Right cardiac atrium (tissue), 5 donors: ENCODE measurements at places on chromosomes 11 and 22.

GRCh38 chr11:133619397-133619796, 87.1 kb upstream of the OPCML start:
- no peak for DNase-seq

DNA sequence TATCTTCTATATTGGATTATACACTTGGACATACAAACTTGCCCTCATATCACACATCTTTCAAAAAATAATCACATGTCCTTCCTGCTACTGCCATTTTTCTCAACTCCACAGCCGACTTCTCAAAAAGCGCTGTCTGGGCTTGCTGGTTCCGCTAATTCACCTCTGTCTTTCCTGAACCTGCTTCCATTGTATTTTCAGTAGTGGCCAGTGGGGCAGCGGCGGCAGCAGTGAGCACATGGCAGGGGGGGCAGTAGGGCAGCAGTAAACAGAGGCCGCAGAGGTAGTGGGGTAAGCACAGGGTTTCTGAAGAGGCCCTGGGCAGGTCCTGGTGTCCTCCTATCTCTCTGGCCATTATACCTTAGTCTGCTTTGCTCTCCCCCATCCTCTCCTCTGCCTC, 126.3 kb downstream of the RRAS2 start:
- no peak for DNase-seq

DNA sequence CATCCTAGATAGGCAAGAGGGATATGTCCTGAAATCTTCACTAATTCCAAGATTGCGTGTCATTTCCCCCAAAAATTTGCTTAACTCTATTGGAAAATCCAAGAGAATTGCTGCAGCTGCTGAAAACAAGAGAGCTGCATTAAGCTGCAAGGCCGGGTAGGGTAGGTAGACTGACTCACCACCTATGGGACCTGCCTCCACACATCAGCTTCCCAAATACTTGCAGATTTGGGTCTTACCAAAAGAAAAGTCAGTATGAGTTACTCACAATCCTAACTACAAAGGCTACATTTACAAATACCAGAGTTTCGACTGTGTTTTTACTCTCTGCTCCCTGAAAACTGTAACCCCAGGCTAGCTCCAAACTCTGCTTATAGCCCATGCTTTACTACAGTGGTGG, 142.5 kb upstream of the TEAD1 start:
- DNase-seq, result no peak

DNA sequence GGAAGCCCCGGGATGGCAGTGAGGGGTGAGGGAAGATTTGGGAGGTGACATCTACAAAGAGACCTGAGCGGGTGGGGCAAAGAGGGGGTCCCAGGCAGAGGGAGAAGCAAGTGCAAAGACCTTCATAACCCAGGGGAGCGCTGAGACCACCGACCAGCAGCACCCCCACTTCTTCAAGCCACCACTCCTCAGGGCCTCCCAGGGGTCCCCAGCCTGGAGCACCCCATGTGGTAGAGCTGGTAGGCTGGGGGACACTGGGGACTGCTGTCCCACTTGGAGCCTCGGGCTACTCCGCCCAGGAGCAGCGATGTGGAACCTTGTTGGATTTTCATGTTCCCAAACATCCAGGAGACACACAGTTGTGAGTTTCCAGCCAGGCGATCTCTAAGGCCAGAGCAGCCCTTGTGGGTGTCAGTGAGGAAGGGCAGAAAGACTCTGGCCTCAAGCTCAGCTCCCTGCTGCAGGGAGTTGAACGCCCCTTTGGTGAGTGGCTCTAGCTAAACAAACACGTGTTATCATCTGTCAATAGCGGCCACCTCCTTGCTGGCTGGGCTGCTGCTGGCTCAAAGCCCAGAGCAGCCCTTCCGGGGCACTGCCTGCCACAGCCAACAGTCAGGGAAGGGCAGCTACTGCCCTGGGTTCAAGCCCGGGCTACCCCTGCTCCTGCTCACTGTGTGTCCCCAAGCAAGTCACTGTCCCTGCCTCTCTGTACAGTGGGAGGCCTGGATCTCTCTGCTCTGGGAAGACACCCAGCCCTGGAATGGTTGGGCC, 25.7 kb upstream of the CHKA start:
- DNase-seq, result peak; percentile 81

DNA sequence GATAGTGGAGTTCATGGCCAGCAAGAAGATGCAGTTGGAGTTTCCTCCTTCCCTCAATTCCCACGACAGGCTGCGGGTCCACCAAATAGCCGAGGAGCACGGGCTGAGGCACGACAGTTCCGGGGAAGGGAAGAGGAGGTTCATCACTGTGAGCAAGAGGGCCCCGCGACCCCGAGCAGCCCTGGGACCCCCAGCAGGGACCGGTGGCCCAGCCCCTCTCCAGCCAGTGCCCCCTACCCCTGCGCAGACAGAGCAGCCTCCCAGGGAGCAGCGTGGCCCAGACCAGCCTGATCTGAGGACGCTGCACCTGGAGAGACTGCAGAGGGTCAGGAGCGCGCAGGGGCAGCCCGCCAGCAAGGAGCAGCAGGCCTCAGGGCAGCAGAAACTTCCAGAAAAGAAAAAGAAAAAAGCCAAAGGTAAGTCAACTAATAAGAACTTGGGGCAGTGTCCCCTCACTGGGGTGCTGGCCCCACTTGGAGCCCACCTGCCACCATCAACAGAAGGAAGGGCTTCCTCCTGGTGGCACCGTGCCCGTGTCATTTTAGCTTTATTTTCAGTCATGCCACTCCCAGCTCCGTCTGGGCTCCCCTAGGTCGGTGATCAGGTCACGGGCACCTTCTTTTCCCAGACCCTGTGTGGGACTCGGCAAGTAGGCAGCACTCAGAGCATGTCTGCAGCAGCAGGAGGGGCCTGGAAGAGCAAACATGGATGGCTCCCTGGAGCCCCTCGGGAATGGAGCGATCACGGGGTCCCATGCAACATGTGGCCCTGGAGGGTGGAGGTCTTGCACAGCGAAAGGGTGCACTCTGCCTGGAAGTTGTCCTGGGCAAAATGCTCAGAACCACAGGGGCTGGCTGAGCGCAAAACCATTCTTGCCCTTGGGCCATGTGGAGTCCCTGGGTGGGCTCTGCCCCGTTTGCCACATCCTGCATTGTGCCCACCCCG, 33.3 kb downstream of the IGHMBP2 start:
- DNase-seq, result no peak

- peak; percentile 96 for DNase-seq
These were observed 4.2 kb downstream of the SPI1 start for GRCh38 chr11:47373876-47374719.

DNA sequence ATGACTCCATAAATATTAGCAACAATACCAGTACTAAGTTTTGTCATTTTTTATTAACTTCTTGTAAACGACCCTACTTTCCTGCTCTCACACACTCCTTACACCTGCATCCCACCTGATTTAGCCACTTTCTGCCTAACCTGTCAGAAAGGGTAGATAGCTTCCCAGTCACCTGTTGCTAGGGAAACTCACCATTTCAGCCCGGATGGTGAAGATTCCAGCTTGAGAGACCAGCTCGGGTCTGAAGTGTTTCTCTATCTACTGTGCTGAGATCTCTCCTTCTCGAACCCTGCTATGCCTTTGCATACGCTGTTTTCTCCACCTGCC, at the start of gene PARVG:
PARVG (plus strand) TSS at position 220 of the 327 bp plus-strand sequence. CDS start 2,405 bp downstream, outside the sequence.
- no peak for DNase-seq

GRCh38 chr11:116963813-116964212, 126.4 kb upstream of the APOA1 start:
- DNase-seq, result no peak

- peak; percentile 56 for DNase-seq
These were observed 98.8 kb downstream of the MPPED2 start for GRCh38 chr11:30487200-30487898.

DNA sequence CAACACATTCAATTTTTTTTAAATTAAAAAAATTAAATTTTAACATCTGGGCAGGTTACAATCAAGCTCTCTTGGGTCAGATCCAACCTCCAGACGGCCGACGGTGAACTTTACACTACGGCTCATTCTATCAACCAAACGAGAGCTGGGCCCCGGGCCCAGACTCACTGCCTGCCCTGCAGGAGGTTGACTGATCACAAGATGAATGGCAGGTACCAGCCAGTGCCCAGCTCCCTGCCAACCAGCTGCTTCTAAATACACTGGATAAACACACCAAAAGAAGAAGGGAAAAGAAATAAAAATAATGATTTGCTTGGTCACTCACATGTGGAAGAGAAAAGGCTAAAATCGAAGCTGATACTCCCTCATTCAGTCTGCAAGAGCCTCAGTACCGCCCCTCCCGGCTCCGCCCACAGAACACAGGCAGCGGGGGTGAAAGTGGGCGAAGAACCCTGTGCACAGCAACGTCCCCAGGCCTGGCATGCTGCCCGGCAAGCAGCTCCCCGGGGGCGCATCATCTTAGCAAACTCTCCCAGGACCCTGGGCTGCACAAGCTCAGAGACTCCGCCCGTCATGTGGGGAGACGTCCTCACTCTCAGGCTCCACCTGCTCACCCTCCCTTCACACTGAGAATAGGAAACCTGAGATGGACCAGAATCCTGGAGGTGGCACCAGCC, 303.4 kb downstream of the SHANK2 start:
- no peak for DNase-seq

- no peak for DNase-seq
These were observed 14.9 kb downstream of the TP53AIP1 start for GRCh38 chr11:128927683-128928336.

GRCh38 chr22:22208652-22209051, 35.9 kb upstream of the VPREB1 start:
- no peak for DNase-seq

DNA sequence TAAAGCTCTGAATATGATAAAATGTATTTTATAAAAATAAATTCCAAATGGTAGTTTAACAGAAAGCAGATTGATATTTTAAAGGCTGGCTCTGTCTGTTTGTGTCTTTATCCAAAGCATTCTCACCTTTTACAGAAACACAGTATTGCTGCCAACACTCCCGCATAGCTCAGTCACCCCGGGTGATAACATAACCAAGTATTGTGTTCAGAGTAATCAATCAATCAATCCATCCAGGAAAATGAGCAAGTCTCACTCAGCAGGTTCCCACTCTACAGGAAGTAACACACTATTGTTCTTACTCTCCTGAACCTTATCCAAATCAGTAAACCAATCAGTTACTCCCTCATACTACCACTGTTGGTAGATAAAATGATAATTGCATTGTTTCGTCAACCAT, 203.4 kb downstream of the LRRC4C start:
- no peak for DNase-seq

- no peak for DNase-seq
These were observed 71.5 kb downstream of the FAT3 start for GRCh38 chr11:92296138-92296515.

DNA sequence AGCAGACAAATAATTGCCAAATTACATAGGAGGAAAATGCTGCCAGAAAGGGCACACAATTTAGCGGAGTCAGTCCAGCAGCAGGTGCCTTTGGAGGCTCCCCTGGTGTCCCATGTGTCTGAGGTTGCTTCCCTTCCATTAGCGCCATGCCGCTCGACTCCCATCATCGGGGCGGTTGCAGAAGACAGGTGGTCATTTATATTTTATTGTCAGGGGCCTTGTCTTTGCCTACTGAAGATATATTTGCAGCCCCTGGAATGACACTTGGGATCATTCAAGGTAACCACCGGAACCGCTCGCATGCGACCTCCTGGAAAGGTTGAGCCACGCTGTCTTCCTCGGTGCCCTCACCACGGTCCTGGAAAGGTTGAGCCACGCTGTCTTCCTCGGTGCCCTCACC, 298.3 kb downstream of the TBC1D22A start:
- no peak for DNase-seq

DNA sequence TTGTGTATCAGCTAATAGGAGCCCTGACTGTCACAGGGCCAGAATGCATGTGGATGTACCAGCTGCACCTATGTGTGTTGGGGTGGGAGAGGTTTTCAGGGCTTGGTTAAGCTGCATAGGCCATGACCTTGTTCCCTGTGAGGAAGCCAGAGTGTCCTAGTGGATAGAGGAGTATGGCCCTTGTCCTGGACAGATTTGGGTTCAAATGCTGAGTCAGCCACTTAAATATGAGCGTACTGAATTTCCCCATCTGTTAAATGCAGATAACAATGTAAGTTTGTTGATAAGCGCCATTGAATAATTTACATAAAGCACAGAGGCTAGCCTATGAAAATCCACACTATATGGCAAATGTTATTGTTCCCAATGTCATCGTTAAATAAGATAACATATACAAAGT, 74.4 kb downstream of the PANX1 start:
- no peak for DNase-seq

DNA sequence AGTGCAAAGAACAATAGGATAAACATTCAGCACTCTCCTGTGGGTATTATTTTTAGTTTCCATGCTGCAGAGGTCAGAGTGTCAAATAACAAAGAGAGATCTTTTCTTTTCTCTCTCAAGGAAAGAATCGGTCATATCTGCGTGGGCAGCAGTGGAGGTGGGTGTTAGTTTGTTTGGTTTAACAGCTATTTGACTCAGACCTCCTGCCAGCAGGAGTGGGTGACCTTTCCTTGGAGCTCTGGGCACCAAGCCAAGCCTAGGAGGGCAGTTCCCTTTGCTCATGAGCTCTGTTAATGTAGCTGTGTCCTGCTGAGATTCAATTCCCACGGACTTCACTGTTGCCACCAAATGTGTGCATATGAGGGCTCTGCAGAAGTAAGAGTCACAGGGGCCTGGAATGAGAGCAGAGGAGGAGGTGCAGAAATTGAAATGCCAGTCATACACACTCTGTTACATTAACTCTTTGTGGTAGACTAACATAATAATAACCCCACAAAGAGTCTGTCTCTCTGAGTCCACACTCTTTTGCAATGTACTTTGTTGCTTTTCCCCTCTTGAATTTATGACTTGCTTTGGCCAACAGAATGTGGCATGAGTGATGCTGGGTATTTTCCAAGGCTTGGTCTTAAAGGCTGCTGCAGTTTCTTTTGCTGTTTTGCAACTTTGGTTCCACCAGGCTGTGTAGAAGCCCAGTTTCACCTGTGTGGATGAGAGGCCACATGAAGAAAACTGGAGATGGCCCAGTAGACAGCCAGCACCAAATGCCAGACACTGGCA, 76.0 kb upstream of the GRK3 start:
- peak; percentile 69 for DNase-seq

DNA sequence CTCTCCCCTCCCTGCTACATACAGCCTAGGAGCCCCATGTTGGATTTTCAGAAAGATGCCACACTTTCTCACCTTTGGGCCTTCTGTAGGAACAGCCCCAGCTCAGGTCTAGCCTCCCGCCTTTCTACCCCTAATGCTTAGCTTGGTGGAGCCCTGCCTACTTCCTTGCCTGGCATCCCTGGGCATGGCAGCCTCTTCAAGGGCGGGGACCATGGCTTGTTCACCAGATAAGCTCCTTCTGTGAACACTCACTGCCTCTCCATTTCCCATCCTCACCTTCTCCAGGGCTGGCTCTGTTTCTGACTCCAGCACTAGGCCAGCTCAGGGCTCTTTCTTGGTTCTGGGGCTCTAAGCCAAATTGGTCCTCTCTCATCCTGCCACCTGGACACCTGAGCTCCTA, 1.4 kb downstream of the SEPTIN3 start:
- DNase-seq, result no peak

- peak; percentile 23 for DNase-seq
These were observed 528 bp downstream of the FAT3 start for GRCh38 chr11:92225125-92225567.

GRCh38 chr22:29126670-29127395, 54.0 kb downstream of the KREMEN1 start:
- no peak for DNase-seq

GRCh38 chr11:87628957-87629356, 546.3 kb downstream of the RAB38 start:
- DNase-seq, result no peak
